ENCODE measurements at places on chromosomes 7 and 10.

DNA sequence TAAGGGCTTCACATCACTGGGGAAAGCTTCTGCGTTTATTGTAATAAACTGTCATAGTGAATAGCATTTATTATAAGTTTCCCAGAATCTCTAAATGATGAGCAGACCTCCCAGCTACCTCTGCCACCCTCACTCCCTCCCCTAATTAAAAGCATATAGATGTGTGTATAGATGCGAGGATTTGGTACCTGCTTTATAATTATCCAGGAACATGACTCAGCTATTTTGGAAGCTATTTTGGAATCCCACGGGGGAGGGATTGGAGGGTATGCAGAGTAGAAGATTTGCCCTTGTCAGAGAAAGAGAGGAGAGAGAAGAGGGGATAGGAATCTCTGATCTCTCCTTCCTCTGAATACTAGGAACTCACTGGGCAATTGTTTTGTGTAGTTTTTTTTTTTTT, 455.3 kb downstream of the ADRA2A start:
- no peak for DNase-seq

DNA sequence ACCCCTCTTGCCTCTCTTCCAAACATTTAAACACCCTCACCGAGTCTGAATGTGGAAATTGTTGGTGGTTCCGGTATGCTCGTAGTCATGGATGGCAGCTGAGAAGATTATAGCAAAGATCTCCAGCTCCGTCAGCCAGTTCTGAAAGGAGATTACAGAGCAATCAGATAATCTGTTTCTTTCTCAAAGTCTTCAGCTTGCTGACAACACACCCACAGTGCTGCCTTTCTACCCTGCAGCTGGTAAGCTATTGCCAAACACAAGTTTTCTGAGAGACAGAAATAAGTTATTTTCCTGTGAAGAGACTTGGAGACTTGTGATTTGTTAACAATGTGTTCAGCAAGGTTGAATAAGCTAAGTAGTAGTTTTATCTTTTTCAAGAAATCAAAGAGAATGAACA, 163.6 kb downstream of the PPP1R17 start:
- DNase-seq = no peak

DNA sequence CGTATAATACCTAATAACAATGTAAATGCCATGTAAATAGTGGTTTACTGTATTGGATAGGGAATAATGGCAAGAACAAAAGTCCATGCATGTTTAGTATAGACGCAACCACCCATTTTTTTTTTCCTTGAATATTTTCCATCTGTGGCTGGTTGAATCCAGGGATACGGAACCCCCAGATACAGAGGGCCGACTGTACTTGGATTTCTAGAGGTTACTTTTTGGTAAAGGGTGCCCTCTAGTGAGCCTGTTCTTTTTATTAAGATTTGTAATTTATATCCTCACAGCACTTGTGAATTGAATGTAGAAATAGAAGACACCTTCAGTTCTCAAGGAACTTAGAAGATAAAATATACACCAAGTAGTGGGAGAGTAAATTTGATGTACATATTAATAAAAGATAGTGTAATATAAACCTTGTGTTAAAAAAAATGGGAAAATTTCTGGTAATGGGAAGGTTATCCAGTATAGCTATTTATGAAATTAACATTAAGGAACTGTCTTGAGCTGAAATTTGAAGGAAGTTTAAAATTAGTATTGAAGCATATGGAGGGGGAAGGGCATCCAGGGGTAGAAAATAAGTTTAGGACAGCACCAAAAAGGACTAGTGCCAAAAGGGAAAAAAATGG, 32.0 kb downstream of the EXOC6 start:
- peak; percentile 78 for DNase-seq

GRCh38 chr7:30026229-30027064, at the start of gene FKBP14:
TSS of gene FKBP14 (minus strand) at chr7:30026702. CDS start at chr7:30026508, 194 bp downstream.
- peak; percentile 100 for DNase-seq
